ENCODE measurements at places on chromosomes 5 and 9.

- no peak for DNase-seq
Measured at GRCh38 chr5:145780982-145781381, 54.2 kb downstream of the PRELID2 start.

DNA sequence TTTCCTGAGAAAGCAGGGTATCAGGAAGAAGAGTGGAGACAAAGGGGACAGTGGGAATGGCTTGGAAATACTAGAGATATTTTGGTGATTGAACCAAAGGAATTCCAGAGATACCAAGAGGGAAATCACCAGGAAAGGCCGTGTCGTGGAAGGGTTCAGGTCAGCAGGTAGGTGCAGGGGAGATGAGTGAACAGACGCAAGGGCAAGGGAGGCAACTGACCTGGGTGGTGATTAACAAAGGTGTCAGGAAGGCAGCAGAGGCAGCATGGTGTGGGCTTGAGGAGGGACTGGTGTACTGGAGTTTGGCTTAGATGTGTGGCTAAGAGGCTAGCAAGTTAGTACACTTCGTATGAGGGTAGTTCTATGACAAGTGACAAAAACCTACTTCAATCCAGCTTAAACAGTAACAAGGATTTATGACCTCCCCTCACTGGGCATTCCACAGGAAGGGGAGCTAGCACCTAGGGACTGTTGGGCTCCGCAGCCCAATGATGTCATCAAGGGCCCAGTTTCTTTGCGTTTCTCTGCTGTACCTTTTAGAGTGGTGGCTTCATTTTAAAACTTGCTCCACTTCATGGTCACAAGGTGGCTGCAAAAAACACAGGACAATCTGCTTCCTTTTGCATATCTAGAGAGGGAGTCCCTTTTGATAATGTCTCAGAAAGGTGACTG, 37.0 kb downstream of the INIP start:
- DNase-seq = no peak

DNA sequence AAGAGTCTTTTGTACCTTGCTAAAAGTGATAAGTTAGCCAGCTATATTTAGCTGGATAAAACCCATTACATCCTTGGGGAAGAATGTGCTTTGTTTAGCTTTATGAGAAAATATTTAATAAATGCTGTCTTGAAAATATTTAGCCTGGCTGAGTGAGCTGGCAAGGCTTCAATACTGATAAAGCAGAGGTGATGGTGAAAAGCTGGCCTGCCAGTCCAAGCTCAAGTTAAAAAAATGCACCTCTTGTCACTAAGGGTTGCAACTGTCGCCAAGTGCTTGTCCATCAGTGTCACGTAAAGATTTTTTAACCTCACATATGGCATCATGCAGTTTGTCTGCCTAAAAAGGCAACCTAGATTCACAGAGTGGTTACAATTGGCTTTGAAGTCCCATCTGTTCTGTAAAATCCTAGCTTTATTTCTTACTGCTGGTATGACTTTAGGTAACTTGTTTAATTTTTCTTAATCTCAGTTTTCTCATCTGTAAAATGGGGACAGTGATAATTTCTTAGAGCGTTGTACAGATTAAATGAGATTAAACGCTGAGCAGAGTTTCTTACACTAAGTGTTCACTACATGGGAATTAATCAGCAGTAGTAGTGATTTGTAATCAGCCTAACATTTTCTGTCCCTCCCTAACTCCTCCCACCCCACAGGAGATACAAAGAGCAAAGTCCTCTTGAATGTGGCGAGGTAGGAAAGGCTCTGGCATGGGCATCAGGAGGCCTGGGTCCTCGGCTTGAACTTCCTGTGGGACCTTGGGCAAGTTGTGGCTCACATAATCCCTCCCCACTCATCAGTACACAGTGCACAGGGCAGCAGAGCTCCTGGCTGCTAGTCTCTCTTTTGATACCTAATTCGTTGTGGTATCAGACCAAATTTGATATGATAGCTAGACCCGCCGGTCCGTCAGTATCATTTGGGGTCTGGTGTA, 48.7 kb downstream of the PIK3R1 start:
- DNase-seq = no peak

GRCh38 chr5:37938076-37938852, 98.4 kb upstream of the GDNF start:
- DNase-seq = no peak

GRCh38 chr9:106110483-106110882, 416.1 kb downstream of the TMEM38B start:
- no peak for DNase-seq

DNA sequence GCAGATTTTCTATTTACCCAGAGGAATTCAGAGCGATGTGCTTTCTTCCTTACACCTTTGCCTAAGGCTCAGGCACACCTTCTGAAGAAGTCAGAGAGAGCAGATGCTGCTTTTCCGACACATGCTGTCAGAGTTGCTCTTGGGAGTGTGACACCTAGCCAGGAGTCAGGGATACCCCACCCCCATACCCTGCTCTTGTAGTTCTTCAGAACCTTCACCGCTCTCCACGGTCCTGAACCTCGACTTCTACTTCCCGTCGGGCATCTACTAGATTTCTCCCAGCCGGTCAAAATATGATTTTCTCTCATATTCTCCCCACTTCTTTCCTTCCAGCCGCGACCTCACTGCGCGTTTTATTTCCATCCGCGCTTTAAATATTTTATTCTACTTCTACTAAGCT, 1.7 kb downstream of the GRIN3A start:
- DNase-seq = no peak

- no peak for DNase-seq
Measured at GRCh38 chr5:155700333-155700732, 626.6 kb upstream of the SGCD start.

DNA sequence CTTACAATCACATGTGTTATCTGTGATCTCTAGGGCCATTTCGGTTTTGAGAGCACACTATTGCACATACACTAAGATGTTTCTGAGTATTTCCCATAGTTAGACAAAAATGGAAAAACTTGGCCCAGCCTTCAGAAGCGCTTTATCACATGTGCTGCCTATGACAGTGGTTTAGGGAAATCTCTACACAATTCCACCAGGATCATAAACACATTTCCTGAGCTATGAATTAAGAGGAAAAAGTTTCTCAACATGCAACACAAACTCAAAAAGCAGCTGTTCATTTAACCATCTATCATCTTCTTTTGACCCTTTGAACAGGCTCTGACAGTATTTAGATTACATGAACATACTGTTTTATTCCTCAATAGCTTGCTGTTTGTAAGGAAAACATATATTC, 15.1 kb downstream of the FGF1 start:
- DNase-seq = no peak

- DNase-seq = no peak
Measured at GRCh38 chr5:96852759-96853158, 23.5 kb upstream of the ERAP2 start.

Data from stimulated activated CD4-positive, alpha-beta T cell treated with anti-CD3 and anti-CD28 coated beads, Interleukin-1b, Interleukin-23, amount 100 ng/mL, for 1 hour (primary cell).